ENCODE measurements at places on chromosomes 2 and 18.

GRCh38 chr2:217588266-217588665, 414.5 kb downstream of the TNS1 start:
- DNase-seq = no peak

DNA sequence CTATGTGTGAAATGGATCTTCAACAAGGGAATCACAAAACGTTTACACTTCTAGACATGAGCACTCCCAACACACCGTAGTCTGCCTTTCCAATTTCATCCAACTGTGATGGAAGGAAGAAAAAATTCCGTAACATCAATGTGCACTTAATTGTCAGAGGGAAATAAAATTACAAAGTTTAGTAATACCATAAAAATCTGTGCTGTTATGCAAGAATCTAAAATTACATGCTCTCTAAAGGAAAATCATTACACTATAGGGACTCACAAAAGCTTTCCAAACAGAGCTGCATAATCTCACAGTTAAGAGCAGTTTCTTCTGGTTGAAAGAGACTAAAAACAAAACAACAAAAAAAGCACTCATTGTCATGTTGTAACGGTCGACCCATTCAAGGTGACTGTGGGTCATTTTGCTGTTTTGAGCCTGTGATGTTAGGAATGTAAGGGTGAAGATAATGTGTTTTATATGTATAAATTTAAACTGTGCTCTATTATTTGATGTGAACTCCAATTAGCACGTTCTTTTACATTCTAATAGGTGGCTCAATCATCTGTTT, 698.0 kb downstream of the TDRD15 start:
- no peak for DNase-seq

DNA sequence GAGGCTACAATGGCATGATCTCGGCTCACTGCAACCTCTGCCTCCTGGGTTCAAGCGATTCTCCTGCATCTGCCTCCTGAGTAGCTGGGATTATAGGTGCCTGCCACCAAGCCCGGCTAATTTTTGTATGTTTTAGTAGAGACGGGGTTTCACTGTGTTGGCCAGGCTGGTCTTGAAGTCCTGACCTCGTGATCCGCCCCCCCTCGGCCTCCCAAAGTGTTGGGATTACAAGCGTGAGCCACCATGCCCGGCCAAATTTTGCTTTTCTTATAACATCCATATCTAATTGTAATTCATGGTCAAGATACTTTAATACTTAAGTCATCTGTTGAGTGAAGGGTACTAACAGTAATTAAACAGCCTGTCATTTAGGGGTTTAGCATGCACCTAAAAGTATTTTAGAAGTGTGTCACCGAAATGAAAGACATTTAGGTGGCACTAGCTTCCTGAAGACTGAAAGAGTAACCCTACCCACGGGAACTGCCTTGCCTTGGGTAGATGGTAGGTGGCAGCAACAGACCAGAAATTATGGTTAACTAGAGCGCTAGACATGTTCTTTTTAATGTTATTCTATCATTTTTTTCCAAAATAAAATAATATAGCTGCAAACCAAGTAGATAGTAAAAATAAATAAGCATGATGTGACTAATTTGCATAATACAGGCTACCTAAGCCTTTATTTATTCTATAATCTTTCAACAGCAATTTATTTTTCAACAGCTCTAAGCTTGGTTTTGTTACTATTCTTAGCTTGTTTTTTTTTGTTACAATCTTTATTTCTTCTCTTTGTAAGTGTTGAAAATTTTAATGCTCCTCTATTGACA, 8.6 kb upstream of the ACYP2 start:
- DNase-seq = peak; percentile 21

GRCh38 chr18:75926811-75927210, 499.3 kb upstream of the SMIM21 start:
- DNase-seq = no peak

DNA sequence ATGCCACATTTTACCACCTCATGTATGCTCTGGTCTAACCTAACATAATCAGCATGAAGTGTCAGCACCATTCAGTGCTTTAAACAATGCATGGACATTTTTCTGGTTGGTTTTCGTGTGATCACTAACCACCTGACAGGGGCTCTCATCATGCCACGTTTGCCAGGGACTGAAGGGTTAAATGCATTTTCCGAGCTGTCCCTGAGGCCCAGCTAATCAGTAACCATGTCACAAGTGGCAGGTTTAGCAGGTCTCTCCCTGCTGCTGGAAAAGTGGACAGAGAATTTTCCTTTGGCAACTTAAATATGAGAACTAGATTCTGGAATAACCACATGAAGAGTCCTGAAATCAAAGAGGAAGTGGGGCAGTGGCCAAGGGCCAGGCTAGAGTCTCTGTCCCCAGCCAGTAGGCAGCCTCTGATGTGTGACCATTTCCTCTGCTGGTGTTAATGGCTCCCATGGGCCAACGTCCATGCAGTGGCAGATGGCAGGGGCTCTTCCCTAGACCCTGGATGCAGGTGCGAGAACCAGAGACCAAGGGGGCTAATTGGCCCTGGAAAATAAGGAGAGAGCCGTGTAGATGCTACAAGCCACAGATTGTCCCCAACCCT, 69.5 kb downstream of the TPGS2 start:
- DNase-seq = no peak

- no peak for DNase-seq
These were observed 65.7 kb downstream of the MCFD2 start for GRCh38 chr2:46849721-46850556.

- DNase-seq = no peak
These were observed 66.3 kb upstream of the GPR45 start for GRCh38 chr2:105175231-105175630.

- no peak for DNase-seq
These were observed 34.4 kb downstream of the ACAA2 start for GRCh38 chr18:49778826-49779465.

DNA sequence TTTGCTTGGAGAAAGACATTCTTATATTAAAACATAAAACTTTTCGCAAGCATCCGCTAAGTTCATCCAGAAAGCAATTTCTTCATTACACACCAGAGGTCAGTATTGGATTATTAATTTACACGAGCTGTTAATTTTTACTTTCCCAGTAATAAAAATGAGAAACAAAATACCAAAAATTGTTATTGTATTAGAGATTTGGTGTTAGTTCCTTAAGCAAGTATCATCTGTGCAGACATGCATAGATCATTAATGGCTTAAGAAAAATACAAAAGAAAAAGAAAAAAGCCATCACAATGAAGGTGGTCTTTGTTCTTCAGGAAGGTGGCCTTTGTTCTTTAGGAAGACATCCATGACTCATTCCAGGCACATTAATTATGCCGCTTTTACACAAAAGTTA, 53.6 kb upstream of the HNMT start:
- no peak for DNase-seq

DNA sequence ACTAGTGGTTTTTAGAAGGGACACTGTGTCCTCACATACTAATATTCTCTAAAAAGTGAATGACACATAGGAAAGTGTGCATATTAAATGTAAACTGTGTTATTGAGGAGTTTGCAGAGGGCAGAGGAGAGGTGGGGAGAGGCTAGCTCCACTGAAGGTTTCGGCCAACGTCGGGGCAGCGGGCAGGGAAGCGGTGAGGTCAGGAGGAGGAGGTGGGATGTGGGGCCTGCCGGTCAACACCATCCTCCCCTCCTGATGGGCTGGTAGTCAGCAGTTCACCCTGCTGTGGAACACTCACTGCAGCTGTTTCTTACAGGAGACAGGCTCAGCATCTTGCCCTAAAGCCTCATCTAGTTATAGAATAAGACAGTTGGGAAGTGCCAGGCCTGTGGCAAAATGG, 74.2 kb downstream of the ARHGEF4 start:
- DNase-seq = no peak

DNA sequence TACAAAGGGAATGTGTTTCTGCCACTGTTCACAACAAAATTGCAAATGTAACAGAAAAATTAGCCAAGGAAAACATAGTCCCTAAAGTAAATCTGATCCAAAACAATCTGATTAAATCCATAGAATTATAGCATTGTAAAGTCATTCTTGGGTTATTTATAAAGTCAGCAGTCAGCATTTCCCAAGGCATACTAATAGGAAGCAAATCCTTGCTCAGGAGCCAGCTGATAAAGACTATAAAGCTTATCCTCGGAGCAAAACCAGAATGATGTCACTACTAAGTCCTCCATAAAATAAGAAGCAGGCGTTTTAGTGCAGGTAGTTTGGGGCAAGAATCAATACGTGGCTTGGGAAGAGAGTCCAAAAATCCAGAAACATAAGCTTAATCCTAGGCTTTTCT, 67.3 kb upstream of the CSRNP3 start:
- DNase-seq = no peak

DNA sequence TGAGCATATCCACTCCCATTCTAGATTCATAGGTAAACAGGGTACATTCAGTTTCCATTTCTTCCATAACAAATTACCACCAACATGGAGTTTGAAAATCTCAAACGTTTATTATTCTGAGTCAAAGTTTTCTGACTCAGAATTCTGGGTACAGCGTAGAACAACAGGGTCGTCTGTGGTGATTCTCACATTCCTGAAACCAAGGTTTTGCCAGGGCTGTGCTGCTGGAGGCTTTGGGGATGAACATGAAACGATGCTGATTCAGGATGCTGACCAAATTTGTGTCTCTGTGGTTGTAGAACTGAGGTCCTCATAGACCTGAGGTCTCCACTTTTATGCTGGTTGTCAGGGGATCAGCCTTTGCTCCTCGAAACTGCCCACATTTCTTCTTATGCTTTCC, 255.7 kb downstream of the DSEL start:
- no peak for DNase-seq

DNA sequence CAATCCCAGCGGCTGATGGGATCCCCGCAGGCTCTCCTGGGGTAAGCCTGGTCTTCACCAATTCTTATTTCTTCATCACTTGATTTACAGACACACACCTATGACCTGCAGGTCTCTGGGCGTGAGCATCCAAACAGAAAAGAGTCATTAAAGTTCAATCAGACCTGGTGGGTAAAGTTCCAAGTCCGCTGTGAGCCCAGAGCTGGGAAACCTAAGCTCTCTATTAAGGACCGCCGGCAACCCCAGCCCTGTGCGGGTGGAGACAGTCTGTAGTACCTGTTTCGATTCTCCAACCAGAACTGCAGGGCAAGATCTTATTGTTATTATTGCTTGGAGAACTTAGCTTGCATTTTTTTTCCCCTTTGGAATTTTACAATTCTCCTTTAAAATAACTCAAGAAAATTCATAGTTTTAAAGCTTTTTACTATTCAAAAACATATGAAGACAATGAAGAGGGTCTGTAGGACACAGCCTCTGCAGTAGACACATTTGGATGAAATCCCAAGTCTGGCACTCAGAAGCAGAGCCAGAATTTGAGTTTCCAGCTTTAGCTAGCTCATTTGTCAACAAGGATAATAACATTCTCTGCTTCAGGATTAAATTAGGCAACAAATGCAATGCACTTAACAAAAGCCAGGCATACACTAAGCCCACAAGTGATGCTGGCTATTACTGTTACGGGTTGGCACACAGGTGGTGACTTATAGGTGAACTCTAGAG, 376.4 kb downstream of the INSIG2 start:
- no peak for DNase-seq

DNA sequence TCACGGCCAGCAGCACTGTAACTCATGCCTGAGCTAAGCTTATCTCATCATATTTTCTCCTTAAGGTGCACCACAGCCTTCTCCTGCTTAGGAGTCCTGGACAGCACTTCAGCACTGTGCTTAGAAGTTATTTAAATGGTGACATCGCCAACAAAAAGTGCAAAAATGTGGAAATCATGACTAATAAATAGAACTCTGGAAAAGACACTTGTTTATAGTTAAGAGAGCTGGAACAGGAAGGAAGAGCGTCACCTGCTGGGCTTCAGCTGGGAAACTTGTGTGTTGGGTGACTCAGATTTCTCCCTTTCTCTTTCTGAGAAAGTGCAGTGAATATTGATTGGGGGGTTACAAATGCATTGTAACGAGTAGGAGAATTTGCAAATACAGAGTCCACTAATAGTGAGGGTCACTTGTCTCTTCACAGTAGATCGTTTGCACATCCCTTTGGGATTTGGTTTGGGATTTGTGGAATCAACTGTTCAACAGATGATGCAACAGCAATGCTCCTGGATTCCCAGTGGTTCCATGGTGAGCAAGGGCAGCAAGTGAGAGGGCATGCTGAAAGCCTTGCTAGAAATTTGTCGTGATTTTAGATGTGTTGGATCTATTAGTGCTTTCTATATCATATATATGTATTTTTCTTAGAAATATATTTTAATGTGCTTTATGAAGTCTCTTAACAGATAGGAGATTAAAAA, 84.2 kb downstream of the DOK6 start:
- DNase-seq = no peak

DNA sequence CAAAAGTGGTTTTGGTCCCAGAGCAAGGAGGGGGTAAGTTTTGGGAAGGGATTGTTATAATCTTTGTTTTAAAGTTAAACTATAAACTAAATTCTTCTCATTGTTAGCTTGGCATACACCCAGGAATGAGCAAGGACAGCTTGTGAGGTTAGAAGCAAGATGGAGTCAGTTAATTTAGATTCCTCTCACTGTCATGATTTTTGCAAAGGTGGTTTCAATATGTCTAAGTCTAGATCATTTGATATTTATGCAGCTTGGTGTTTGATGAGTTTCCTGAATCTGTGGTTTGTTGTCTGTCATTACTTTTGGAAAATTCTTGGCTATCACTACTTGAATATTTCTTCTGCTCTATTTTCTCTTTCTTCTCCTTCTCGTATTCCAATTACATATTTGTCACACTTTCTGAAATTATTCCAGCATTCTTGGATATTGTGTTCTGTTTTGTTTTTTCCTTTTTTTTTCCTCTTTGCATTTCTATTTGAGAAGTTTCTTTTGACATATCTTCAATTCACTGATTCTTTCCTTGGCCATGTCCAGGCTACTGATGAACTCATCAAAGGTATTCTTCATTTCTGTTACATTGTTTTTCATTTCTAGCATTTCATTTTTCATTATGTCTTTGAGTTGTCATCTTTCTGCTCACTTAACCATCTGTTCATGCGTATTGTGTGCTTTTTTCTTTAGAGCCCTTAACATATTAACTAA, 5.1 kb downstream of the SP140 start:
- no peak for DNase-seq

DNA sequence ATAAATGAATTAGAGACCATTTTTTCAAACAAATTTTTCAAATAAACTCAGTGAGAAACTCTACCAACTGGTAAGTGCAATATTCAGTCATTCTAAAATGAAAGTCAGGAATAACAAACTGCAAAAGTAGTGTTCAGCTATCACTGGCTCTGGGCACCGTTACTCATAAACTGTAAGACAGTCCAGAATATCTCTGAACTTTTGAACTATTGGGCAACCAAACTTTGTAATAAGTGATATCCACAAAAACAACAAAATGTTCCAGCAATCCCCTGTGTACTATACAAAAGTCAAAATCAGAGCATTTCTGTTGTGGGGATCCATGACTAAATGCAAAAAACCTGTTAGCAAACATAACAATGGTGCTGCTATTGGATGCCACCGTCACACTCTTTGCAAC, 56.3 kb downstream of the SLC25A12 start:
- no peak for DNase-seq

DNA sequence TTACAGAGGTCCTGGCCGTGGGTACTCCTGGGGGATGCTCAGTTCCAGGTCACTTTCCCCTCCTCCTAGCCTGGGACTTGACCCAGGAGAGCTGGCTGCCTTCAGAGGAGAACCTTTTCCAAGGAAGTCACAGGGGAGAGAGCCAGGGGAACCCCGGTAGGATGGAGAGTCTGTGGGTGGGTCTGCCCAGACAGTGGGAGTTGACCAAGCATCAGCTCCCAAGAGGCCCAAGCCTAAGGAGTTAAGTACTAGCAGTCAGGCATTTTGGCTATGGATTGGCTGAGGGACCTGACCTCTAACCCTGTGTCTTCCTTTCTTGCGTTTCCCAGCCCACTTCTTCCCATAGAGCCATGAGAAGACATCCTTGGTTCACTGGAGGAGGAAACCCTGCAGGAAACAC, 48.8 kb upstream of the PLB1 start:
- no peak for DNase-seq
